ENCODE measurements at places on chromosomes 16 and 17. TPM values are rescaled to one million over a fixed set of nuclear protein-coding genes. Genes with fewer than 3 reads are reported as not detected.

Gene SYNGR3
- 2.5 TPM for polyA plus RNA-seq

Gene HBZ
- polyA plus RNA-seq = not detected

DNA sequence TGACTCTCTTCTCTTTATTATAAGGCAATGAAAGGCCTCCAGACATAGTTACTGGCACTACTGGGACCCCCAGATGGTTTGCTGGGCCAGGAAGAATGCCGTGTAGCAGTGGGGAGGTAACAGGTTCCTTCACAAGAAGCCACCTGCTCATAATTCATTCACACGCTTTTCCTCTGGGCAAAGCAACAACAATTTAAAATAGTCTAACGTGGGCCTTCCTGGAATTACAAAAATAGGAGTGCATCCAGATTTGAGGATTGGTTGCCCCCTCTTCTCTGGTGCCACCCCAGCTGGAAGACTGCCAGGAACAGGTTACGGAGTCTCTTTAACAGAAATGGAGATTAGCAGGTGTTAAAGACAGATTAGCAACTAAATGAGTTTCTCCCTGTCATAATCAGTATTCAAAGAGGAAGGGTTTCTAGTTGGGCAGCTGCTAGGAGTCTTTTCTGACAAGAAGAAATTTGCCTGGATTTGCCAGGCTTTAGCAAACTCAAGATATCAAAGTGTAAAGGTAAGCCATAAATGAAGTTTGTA, 409.6 kb downstream of the NPIPA8 start:
- no peak for DNase-seq

- DNase-seq = no peak
These were observed 99.0 kb downstream of the CA4 start for GRCh38 chr17:60248618-60249289.

DNA sequence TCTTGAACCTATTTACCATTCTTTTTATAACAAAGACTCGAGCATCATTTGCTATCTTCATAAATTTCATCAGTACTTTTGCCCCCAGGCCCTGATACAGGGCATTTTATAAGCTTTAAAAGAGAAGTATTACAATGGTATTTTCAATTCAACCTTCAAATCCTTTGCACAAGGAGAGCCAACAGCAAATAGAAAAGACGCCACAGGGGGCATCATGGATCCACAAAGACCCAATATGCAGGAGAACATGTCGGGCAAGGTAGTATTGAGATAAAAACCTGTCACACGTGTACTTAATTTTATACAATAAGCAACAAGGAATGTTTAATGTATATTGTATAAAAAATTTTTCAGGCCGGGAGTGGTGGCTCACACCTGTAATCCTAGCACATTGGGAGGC, 10.2 kb downstream of the MAP3K14 start:
- DNase-seq = no peak

GRCh38 chr16:10992112-10992511, 47.7 kb downstream of the CLEC16A start:
- DNase-seq = no peak

DNA sequence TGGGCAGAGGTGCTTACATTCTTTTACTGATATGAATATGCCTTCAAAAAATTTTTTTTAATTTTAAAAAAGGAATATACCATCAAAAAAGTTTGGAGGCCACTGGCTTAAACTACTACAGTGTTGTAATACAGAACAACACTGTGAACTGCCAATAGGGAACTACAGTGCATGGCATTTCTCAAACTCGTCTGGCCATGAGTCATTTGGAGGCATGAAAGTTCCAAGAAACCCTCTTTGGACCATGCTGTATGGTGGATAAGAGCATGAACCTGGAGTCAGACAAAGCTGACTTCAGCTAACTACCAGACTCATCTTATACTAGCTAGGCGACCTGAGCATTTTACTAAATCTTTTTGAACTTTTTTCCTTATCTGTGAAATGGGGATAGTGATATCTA, 9.2 kb upstream of the NF1 start:
- peak; percentile 51 for DNase-seq

GRCh38 chr16:69029121-69029520, 76.3 kb upstream of the HAS3 start:
- no peak for DNase-seq

- no peak for DNase-seq
These were observed 30.9 kb upstream of the SLC25A19 start for GRCh38 chr17:75319904-75320691.

GRCh38 chr17:44948315-44948795, 782 bp upstream of the KIF18B start:
- DNase-seq = no peak

GRCh38 chr17:12603566-12603965, 62.1 kb upstream of the MYOCD start:
- DNase-seq = no peak

GRCh38 chr17:48542114-48542656, 2.7 kb downstream of the HOXB2 start:
- DNase-seq = no peak

DNA sequence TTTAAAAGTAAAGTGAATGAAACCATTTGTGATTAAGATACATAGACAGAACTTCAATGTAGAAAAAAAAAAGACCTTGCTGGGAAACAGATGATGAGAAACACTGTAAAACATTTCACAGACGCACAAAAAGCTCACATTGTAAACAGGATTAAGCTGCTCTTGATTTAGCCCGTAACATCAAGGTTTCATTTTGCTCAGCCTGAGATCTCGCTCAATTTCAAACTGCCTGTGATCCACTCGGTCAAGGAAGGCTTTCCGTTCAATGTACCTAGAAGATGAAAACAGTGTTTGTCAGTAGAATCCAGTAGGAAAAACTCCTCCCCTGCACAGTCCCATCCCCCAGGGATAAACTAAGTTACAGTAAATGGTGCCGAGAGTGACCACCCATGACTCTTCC, 42.3 kb upstream of the BCAR1 start:
- DNase-seq = no peak

DNA sequence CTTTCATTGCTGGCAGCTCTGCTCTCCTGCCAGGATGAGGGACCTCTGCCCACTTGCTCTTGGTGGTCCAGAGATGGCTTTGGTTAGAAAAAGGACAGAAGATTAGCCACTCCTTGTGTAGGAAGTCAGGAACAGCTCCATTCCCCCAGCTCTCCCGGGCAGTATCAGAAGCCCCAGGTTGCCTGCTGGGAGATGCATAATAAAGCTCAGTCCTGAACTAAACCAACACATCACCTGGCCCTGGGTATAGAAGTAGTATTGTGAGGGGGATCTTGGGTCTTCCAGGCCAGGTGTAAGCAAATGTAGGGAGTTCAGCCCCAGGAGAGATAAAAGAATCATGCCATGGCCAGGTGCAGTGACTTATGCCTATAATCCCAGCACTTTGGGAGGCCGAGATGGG, 52.4 kb downstream of the NEUROD2 start:
- DNase-seq = no peak

- no peak for DNase-seq
These were observed 17.9 kb downstream of the USP7 start for GRCh38 chr16:8945626-8946296.

- DNase-seq = no peak
These were observed 27.6 kb downstream of the C16orf87 start for GRCh38 chr16:46803373-46803772.
